ENCODE measurements at places on chromosomes 5 and 9.
A peak's percentile ranks its signal among the peaks of the same experiment; 100 is the strongest.

GRCh38 chr5:168312606-168313295 lies 21.3 kb downstream of the WWC1 start:
- DNase-seq, result no peak
- no peaks in the 10 kb centered on the region for H3K27me3 ChIP-seq
- H3K27ac ChIP-seq, result no peak overlapping the region
- H3K4me3 ChIP-seq, result no peak overlapping the region
- peaks cover 23% of the 10 kb centered on the region for H3K4me1 ChIP-seq

DNA sequence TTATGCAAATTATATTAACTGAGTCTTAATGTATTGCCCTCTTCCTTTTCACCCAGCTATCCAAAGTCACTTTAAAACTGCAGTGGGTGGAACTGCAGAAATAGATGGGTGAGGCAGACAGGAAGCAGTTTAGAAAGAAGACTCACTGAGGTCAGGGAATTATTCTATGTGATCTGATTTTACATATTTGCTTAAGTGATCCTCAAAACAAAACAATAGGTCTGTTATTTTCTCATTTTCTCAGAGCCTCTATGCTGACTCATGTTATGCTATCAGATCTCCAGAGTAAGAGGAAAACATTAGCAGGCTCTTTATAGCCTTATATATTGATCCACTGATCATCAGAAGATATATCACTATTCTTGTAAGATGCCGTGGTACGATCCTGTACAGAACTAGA lies 63.5 kb downstream of the MRPS27 start:
- no peak overlapping the region for H3K4me3 ChIP-seq
- no peak for DNase-seq
- no peaks in the 10 kb centered on the region for H3K27me3 ChIP-seq
- no peaks in the 10 kb centered on the region for H3K36me3 ChIP-seq
- peaks cover 3% of the 10 kb centered on the region for H3K4me1 ChIP-seq
- no peak overlapping the region for H3K27ac ChIP-seq

DNA sequence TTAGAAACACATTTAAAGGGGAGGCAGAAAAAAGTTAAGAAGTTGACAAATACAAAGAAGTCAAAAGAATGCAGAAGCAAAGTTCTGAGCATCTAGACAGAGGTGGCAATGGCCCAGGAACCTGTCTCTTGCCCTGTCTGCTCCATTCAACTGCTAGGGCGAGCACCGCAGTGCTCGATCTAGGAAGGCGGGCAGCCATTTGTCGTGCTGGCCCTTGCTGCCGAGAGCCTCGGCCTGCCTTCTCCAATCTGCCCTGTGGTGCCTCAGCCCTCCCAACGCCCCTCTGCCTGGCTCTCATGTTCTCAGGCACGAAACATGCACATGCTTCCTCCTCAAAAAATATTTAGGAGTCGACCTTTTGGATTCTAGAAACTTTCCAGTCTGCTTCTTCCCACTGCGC lies 42.2 kb downstream of the DDX31 start:
- H3K4me1 ChIP-seq, result no peaks in the 10 kb centered on the region
- H3K27ac ChIP-seq, result no peak overlapping the region
- no peaks in the 10 kb centered on the region for H3K27me3 ChIP-seq
- DNase-seq, result no peak
- H3K4me3 ChIP-seq, result no peak overlapping the region

DNA sequence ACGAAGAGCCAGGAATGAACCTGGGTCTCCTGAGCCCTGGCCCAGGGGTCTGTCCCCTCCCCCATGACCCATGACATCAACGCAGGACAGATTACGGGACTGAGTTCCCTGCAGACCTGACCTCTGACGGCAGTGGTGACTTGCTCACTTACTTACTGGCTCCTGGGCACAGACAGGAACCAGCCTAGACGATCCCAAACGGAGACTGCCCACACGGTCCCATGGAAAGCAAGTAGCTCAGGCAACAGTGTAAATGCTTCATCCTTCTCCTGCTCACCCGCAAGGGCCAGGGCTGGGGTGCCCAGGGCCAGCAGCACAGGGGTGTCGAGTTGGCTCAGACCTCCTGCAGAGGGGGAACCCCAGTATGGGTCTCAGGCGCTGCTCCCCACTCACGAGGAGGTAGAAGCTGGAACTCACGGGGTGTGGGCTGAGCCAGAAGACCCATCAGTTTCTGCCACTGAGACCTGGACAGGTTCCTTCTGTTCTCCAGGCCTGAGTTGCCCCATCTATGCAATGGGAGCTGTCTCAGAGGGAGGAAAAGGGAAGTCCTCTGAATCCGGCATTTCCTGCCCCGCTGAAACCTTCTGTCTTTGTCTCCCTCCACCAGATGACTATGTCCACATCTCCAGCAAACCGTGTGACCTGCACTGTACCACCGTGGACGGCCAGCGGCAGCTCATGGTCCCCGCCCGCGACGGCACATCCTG lies 5.6 kb downstream of the ADAMTSL2 start:
- H3K27me3 ChIP-seq, result peaks cover 37% of the 10 kb centered on the region
- no peaks in the 10 kb centered on the region for H3K36me3 ChIP-seq
- no peak overlapping the region for H3K4me3 ChIP-seq
- DNase-seq, result no peak

- H3K4me1 ChIP-seq, result peaks cover 28% of the 10 kb centered on the region
- no peaks in the 10 kb centered on the region for H3K27me3 ChIP-seq
- no peaks in the 10 kb centered on the region for H3K36me3 ChIP-seq
- peak; percentile 67 for DNase-seq
Observed at GRCh38 chr5:151002250-151002649, 18.1 kb upstream of the GPX3 start.

GRCh38 chr9:71767776-71768321 lies 464 bp downstream of the CEMIP2 start:
- peak overlapping the region; percentile 83 for H3K4me3 ChIP-seq
- peak overlapping the region; percentile 98 for H3K27ac ChIP-seq
- peak; percentile 85 for DNase-seq
- peaks cover 10% of the 10 kb centered on the region for H3K27me3 ChIP-seq
- H3K36me3 ChIP-seq, result no peaks in the 10 kb centered on the region

- H3K4me1 ChIP-seq, result no peaks in the 10 kb centered on the region
- H3K4me3 ChIP-seq, result no peak overlapping the region
- H3K36me3 ChIP-seq, result no peaks in the 10 kb centered on the region
- H3K27me3 ChIP-seq, result no peaks in the 10 kb centered on the region
Observed at GRCh38 chr9:91920630-91921350, 29.2 kb downstream of the ROR2 start.

DNA sequence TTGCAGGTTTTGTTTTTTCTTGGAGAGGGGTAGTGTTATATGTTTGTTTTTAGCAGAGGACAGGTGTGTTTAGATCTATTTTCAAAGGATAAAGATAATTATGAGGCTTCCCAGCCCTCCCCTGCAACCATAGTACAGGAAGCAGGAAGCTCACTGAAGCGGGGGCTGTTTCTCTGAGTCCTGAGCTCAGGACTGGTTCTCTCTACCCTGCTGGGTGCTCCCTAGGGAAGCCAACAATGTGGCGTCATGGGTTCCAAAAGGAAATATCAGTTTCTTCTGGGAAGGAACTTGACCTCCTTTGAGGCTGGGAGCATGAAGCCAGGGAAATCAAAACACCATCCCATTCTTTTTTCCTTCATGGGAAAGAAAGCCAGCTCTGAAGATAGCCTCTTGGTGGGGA lies 62.2 kb downstream of the RAD23B start:
- H3K36me3 ChIP-seq, result no peaks in the 10 kb centered on the region
- no peak overlapping the region for H3K27ac ChIP-seq
- peaks cover 6% of the 10 kb centered on the region for H3K4me1 ChIP-seq
- no peaks in the 10 kb centered on the region for H3K27me3 ChIP-seq
- no peak overlapping the region for H3K4me3 ChIP-seq
- no peak for DNase-seq

GRCh38 chr5:60263346-60263745 lies 369.8 kb upstream of the PDE4D start:
- no peak overlapping the region for H3K27ac ChIP-seq
- no peak for DNase-seq
- H3K4me1 ChIP-seq, result no peaks in the 10 kb centered on the region
- H3K36me3 ChIP-seq, result no peaks in the 10 kb centered on the region
- no peaks in the 10 kb centered on the region for H3K27me3 ChIP-seq
- no peak overlapping the region for H3K4me3 ChIP-seq

GRCh38 chr5:88355490-88356050 lies 86.9 kb upstream of the TMEM161B start:
- no peaks in the 10 kb centered on the region for H3K4me1 ChIP-seq
- H3K4me3 ChIP-seq, result no peak overlapping the region
- DNase-seq, result no peak
- no peaks in the 10 kb centered on the region for H3K36me3 ChIP-seq
- H3K27ac ChIP-seq, result no peak overlapping the region
